ENCODE measurements at places on chromosomes 16 and 17.

DNA sequence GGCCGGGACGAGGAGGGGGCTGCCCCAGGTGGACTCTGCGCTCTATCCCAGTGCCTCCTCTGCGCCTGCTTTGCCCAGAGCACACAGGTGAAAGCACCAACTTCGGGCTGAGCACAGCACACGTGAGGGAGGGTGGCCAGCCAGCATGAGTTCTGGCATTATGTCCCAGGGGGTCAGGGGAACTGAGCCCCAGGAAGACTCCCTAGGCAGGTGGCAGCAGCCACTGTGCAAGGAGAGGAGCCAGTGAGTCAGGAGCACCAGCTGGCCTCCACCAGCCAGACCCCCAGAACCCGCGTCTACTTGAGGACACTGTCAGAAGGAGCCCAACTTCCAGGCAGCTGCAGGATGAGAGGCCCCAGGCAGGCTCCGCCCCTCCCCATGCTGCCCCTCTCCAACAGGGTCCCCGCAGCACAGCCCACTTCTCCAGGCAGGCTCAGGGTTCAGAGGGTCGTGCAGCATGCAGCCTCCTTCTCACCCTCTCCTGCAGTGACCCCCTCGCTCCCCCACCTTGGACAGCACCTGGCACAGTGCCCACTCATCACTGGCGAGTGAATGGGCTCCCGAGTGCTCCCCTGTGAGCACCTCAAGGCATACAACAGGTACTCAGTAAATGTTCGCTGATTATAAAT lies 44.2 kb upstream of the RASD1 start:
- no peak for DNase-seq

DNA sequence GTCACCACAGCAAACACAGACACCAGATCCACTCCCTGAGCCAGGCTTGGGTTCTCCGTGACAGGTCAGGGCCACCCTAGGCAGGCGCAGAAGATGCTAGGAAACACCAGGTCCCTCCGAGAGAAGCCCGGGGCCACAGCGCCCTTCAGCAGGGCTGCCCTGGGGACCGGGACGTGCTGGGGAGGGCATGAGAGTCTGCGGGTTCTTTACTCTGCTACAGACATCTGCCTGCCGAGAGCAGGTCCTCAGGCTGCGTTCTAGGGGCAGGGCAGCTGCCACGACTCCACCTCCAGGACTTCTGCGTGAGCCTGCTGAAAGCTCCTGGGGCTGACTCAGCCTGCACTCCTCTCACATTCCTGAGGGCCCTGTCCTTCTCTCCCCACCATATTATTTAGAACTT lies 11.4 kb downstream of the MYLK3 start:
- no peak for DNase-seq

DNA sequence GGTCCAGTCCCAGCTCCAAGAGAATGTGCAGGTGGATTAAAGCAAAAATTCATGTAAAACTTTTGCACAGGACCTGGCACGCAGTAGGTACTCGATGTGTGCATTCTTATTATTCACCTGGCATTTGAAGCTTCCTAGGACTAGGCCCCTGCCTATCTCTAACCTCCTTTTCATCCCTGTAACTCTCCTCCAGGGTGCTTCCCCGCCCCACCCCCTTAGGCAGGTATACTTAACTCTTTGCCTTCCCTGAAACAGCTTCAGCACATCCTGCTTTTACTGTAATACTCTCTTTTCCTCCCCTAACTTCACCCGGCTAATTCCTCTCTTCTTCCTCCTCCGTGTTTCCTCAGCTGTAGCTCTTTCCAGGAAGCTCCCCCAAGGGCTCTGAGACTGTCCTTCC lies 54.8 kb downstream of the CDK5R1 start:
- DNase-seq: no peak

- no peak for DNase-seq
These were observed 11.3 kb upstream of the RPL13 start for GRCh38 chr16:89549007-89549700.

DNA sequence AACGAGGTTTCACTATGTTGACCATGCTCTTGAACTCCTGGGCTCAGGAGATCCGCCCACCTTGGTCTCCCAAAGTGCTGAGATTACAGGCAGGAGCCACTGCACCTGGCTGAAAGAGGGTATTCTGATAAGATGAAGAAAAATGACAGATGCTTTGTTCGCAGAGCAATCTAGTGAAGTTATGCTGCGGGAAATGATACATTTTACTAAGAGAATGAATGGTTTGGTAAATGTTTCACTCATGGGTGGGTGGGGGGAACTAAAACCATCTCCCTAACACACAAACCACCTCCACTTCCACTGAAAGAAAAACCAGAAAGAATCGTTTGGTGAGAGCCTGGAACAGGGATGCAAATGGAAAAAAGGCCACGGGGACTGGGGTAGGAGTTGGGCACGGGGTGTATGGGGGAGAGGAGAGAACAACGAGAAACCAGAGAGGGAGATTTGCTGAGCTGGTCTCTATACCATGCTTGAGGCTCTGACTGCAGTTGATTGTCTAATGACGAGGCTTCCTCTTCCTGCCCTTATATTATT lies 19.0 kb upstream of the XYLT2 start:
- DNase-seq: no peak

GRCh38 chr16:54284931-54285413 lies 1.6 kb downstream of the IRX3 start:
- peak; percentile 46 for DNase-seq

DNA sequence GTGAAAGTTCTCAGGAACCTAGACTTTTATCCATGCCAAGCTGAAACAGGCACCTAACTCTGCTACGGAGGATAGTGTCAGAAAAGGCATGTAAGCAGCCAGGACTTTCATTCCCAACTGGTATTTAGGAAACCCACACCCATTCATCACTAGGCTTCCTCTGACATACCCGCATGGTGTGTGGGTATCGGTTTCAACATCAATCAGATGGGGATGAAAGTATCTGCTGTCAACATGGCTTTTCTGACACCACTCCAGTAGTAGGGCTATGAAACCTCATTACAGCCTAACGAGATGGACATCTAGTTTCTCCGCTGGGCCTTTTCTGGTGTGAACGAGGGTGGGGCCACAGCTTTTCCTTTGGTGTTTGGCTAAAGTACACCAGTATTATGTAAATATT lies 1178.3 kb downstream of the CDH11 start:
- DNase-seq: no peak

DNA sequence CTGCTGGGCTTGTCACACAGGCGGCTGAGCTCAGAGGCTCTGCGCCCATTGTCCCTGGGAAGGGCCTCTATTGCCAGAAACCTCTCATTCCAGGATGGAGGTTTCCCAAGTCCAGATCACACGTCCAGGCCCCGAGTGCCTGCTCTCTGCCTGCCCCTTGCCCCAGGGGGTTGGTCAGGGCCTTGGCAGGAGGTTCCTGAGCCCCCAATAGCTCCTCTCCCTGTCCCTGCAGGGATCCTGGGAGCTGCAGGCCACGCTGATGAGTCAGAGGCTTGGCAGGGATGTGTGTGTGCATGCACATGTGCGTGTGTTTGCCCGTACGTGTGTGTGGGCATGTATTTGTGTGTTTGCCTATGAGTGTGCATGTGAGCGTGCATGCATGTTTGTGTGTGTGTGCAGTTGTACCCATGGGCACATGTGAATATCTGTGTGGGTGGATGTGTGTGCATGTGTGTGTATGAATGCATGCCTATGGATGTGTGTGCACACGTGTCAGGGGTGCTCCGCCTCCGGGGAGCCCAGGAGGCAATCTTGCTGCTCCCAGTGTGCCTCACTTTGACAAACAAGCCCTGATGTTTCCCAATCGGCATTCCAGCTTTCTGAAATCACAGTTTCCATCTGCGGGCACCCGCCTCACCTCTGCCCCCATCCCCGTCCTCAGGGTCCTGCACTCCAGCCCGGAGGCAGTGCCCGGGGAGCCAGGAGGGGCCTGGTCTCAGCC lies 98.4 kb upstream of the GSE1 start:
- DNase-seq: no peak

- no peak for DNase-seq
These were observed 117.0 kb downstream of the RAB11FIP4 start for GRCh38 chr17:31508288-31509094.

- DNase-seq: no peak
These were observed 3.8 kb downstream of the SMARCD2 start for GRCh38 chr17:63838631-63839171.

GRCh38 chr16:29898804-29899515 lies 390 bp downstream of the SEZ6L2 start:
- no peak for DNase-seq

- no peak for DNase-seq
These were observed 165.4 kb downstream of the PRKCA start for GRCh38 chr17:66467766-66468165.

- peak; percentile 98 for DNase-seq
These were observed 42.1 kb downstream of the TBC1D16 start for GRCh38 chr17:79993390-79994227.

GRCh38 chr17:49676276-49676868 lies 1.5 kb downstream of the SPOP start:
- peak; percentile 99 for DNase-seq

GRCh38 chr16:87582216-87582965 lies 19.9 kb upstream of the JPH3 start:
- DNase-seq: no peak

DNA sequence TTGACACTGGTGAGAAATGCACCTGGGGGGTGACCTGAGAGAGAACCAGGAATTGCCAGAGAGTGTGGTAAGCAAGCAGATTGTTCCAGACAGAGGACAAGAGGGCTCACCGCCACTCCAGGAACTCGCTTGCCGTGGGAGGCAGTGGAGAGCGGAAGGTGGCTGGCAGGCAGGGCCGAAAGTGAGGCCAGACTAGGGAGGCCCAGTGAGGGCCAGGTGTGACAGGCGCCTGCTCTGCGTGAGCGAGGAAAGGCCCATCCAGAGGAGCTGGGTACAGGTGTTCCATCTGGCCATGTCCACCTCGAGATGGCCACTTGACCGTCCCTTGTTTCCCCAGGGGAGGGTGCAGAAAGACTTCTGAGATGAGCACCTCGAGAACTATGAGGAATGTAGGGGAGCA lies 11.9 kb upstream of the MYO15B start:
- no peak for DNase-seq

DNA sequence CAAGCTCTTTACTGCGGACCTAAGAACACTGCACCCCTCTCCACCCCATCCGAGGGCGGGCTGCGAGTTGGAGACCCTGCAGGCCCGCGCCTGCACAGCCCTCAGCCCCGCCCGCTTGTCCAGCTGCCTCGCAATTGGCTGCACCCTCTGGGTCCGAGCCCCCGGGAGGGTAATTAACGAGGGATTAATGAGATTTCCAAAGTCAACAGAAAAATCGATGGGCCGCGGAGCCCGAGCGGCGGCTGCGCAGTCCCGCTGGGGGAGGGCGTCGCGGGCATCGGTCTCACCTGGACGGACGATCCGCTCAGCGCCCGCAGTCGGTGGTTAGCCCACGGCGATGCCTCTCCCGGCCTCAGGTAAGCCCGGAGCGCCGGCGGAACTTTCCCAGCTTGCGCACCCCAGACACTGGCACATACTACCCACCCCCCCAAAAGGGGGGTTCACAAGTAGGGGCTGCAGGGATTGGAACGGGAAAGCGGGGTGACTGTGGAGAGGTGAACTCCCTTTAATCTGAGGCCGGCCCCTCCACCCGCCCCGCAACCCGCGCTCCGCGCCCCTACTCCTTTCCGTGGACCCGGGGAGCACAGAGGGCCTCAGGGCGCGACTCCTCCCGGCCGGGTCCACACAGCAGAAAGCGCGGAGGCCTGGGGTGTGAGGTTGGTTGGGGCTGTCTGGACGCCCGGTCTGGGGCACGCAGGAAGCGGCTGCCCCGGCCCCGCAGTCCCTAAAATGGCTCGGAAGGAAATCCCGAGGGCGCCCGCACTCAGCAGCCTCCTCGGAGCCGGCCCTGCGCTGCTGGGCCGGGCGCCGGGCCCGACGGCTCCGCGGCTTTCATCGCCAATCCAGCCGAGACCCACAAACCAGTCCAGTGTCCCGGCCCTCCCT lies at the start of gene OTOP3:
Gene OTOP3, plus strand, starts transcription at position 314 of the 885 bp plus-strand sequence. Its CDS starts 24 bp downstream, at position 338.
- DNase-seq: no peak

- no peak for DNase-seq
These were observed 6.0 kb downstream of the TNFAIP1 start for GRCh38 chr17:28341516-28341915.

DNA sequence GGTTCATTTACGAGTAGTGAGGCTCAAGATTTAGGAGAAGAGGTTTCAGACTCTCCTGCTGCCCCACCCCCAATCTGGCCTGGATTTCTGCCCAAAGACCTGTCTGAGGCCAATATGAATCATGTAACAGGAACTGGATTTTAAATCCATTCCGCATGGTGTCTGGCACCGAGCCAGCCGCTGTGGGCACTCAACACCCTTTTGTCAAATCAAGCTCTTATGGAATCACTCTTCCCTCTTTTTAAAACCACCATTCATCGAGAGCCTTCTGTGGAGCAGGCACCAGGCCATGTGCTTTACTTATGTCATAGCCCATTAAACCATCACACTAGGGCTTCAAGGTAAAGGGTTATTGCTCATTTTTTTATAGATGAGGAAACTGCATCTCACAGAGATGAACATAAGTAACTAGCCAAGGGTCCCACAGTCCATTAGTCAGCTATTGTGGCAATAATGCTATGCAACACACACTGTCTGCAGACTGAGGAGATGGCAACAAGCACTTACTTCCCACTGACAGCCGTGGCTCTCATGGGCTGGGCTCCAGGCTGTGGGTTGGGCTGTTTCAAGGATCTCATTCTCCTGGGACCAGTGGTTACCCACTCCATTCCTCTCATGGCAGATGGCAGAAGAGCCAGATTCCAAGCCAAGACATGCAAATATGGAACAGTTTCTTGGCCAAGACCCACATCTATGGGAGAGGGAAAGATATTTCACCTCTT lies 93.6 kb downstream of the WSCD1 start:
- DNase-seq: peak; percentile 82

DNA sequence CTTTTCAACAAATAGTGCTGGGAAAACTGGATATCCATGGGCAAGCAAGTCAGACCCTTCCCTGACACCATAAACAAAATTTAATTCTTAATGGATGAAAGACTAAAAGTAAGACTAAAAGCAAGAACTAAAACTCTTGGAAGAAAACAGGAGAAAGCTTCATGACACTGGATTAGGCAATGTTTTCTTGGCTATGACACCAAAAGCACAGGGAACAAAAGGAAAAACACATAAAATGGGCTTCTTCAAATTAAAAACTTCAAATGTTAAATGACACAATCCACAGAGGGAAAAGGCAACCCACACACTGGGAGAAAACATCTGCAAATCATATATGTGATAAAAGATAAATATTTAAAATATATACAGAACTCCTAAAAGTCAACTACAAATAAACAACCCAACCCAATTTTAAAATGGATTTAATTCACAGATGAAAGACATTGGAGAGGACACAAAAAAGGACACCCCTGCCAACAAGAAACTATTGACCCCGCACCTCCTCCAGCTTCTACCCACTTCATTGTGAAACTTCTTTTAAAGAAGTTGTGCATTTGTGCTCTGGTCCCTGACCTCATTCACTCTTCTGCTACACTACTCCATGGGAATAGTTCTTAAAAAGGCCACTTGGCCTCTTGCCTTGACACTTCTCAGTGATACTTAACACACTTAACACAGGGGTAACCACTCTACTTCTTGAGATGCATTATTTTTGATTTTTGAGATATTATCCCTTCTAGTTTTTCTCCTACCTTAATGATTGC lies 80.3 kb downstream of the TRIM37 start:
- DNase-seq: peak; percentile 58

All from MV-4-11 (cell line).